ENCODE measurements at places on chromosomes 2 and 18. TPM values are rescaled to one million over a fixed set of nuclear protein-coding genes. Genes with fewer than 3 reads are reported as not detected.

Gene TMEM185B
- 14.2 TPM for total RNA-seq

Gene NEU2
- total RNA-seq: not detected

Gene ASAP2
- total RNA-seq: 20.1 TPM

Gene CFC1
- total RNA-seq: not detected

Gene TFCP2L1
- not detected for total RNA-seq

Gene TRIB2
- total RNA-seq: 12.3 TPM

Gene CCDC102B
- 5.3 TPM for total RNA-seq

Gene SYT4
- total RNA-seq: not detected

Gene MAB21L4
- not detected for total RNA-seq

Gene COL4A3
- total RNA-seq: under 0.01 TPM

Gene RND3
- total RNA-seq: 557 TPM

Gene RIT2
- total RNA-seq: not detected

Gene LRP2
- total RNA-seq: not detected

Gene ZNF513
- 6.6 TPM for total RNA-seq

Gene DNAJC5G
- total RNA-seq: not detected

Gene TRIM54
- total RNA-seq: 0.09 TPM

Gene GALNT1
- total RNA-seq: 32.9 TPM

Gene PJVK
- 3.3 TPM for total RNA-seq

Gene PROM2
- 1.1 TPM for total RNA-seq

Gene RANBP2
- total RNA-seq: 37.6 TPM

Gene SERPINB4
- not detected for total RNA-seq

Gene GRHL1
- 0.52 TPM for total RNA-seq

Gene ZAP70
- 0.16 TPM for total RNA-seq

Gene ABCB11
- under 0.01 TPM for total RNA-seq

Gene FMNL2
- 31.8 TPM for total RNA-seq

Gene RNF181
- 283 TPM for total RNA-seq

Gene RBKS
- 3.9 TPM for total RNA-seq
